ENCODE measurements at places on chromosomes 5 and 9. TPM values are rescaled to one million over a fixed set of nuclear protein-coding genes. Genes with fewer than 3 reads are reported as not detected.

- DNase-seq, result no peak
Measured at GRCh38 chr5:9785751-9786150, 155.6 kb upstream of the TAS2R1 start.

- no peak for DNase-seq
Measured at GRCh38 chr5:134510970-134511795, 14.3 kb upstream of the JADE2 start.

DNA sequence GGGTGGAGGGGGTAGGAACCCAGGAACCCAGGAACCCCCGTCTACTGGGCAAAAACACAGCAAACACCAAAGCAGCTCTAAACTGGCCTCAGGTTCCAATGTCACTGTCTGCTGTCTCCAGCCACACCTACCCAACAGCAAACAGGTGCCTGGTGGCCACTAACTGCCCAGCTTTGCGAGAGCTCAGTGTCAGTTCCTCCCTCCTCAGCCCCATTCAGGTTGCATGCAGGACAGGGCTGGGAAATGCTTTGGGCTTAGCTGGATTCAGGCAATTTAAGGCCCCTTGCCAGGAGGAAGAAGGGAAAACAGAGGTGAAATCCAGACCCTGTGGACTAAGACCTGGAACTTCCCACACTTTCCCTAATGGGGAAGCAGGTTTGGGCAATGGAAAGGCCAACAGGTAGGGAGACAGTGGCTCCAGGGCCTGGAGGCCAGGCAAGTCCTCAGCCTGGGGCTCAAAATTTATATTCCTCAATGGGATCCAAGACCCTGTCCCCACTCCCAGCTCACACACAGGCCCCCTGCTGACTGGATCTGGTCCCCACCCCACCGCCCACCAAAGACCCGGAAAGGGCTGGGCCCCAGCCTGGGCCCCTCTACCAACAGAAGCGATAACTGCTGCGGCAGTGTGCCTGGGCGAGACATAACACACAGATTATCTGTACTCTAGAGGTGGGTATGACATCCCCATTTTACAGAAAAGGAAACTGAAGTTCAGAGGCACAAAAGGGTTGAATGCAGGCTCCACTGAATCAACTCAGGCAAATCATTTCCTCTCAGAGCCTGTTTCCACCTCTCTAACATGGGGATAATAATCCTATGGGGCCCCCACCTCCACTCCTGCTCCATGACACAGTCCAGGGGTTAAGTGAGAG is 3.5 kb downstream of the EEIG1 start:
- DNase-seq, result no peak

Gene NR2F1
- polyA plus RNA-seq, result 3.9 TPM

- no peak for DNase-seq
Measured at GRCh38 chr5:50439221-50439620, 1.9 kb downstream of the EMB start.

Data from hindlimb muscle (tissue), 1 donor.